Endothelial cell of coronary artery (primary cell): ENCODE measurements at places on chromosomes 6 and 20. TPM values are rescaled to one million over a fixed set of nuclear protein-coding genes. Genes with fewer than 3 reads are reported as not detected.

Gene SAMD5
- total RNA-seq = 0.28 and 1.2 TPM in 2 replicates

Gene SNAI1
- 1.5 and 2.9 TPM in 2 replicates for total RNA-seq

Gene MPC1
- total RNA-seq = 15.4 and 21.5 TPM in 2 replicates

Gene MYH7B
- under 0.01 TPM in 1 of 2 replicates, not detected in the other for total RNA-seq

Gene CRIP3
- total RNA-seq = not detected in 2 replicates

Gene RPS6KA2
- 99.9 and 147 TPM in 2 replicates for total RNA-seq

Gene PAX1
- total RNA-seq = not detected in 2 replicates

Gene ALDH8A1
- 0.18 and 0.38 TPM in 2 replicates for total RNA-seq

Gene GLP1R
- total RNA-seq = not detected in 2 replicates
